ENCODE measurements at places on chromosomes 12 and 14.

DNA sequence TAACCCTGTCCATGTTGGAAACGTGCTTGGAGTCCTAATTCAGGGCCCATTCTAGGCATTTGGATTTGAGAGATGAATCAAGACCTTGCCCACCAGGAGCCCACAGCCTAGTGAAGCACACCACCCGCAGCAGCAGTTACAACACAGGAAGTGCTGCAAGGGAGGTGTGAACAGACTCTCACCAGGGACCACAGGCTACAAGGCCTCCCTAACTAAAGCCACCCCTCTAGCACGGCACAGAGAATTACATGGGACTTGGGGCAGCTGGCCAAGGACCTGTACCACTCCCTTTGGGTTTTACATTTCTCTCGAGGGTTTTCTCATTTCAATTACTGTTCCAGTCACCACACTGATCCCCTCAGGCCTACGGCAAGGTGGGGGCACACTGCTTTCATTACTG, 49.5 kb upstream of the FOXN3 start:
- DNase-seq: no peak

GRCh38 chr12:69366796-69367195, 7.3 kb downstream of the YEATS4 start:
- no peak for DNase-seq

GRCh38 chr14:95039993-95040348, 117.4 kb downstream of the DICER1 start:
- DNase-seq: no peak

- DNase-seq: no peak
These were observed 572 bp upstream of the ACSS3 start for GRCh38 chr12:81077329-81077685.

- DNase-seq: no peak
These were observed 242.2 kb upstream of the OR4E1 start for GRCh38 chr14:21915826-21916225.

DNA sequence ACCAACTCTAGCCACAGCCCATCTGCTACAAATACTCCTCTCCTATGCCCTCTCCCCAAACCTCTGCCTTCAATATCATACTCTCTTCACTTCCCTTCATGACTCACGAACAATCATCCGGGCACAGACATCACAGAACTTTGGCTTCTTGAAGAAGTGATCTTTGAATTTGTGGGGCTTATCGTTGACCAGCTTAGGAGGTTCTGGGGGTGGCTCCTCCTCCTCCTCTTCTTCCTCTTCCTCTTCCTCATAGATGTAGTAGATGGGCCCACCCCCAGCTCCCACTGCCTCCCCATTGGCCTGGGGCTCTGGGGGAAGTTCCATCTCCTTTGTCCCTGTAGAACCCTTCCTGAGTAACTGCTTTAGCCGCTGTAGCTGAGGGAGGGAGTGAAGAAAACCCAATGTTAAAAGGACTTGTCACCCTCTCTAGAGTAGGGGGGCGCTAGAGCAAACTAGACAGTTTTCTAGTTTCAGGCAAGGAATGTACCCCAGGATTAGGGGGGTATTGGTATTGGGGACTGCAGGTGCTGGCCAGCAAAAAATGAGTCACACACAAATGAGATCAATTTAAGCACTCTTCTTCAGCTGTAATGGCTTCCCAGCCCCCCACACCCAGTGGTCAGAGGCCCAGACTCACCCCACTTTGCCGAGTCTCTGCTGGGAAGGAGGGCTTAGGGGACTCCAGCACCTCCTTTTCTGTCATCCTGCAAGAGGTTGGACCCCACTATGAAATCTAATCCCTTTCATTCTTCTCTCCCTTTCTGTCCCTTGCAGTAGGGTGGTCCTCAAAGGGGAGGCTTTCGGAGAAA, 1.8 kb downstream of the STAC3 start:
- no peak for DNase-seq

- no peak for DNase-seq
These were observed 43.3 kb upstream of the VPS33A start for GRCh38 chr12:122309564-122310121.

DNA sequence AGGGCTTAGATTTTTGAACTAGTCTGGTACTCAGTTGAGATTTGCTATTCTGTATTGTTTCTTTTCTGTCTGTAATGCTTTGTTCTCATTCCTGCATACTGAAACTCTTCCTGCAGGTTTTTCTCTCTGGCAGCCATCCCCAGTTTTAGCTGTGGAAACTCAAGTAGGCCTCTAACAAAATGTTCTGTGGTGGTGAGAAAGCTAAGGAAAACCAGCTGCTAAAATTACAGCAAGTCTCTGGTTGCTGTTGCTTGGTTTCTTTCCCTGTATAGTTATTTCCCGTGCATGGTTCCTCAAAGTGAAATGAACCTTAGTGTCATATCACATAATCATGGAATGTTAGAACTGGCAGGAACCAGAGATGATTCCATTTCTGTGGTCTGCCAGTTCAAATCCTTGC, 442.5 kb downstream of the NRXN3 start:
- no peak for DNase-seq

GRCh38 chr14:63508033-63508432, 35.1 kb downstream of the PPP2R5E start:
- no peak for DNase-seq

- DNase-seq: peak; percentile 31
These were observed 40.4 kb upstream of the LDHB start for GRCh38 chr12:21697904-21698630.

DNA sequence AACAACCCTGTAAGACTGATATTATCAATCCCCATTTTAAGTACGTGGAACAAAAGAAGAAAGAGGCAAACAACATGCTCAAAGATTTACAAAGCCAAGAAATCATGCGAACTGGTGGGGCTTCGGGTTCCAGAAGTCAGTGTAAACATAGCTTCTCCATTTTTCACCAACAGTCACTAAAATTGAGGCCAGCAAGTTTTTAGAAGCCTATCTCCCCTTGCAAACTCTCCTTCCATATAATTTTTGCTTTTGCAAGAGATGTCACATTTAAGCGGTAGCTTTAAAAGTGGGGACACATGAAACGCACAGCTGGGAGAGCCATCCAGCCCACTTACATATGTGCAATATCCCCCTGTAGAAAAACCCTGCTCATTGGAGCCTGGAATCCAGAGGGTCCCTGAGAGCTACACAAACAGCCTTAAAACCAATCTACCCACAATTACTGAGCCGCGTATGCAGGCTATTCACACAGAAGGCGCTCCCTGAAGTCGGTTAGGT, 797 bp downstream of the SLC11A2 start:
- no peak for DNase-seq

GRCh38 chr12:3447318-3447717, 43.7 kb upstream of the PRMT8 start:
- no peak for DNase-seq

- no peak for DNase-seq
These were observed 111.6 kb downstream of the HECTD4 start for GRCh38 chr12:112270673-112271072.

DNA sequence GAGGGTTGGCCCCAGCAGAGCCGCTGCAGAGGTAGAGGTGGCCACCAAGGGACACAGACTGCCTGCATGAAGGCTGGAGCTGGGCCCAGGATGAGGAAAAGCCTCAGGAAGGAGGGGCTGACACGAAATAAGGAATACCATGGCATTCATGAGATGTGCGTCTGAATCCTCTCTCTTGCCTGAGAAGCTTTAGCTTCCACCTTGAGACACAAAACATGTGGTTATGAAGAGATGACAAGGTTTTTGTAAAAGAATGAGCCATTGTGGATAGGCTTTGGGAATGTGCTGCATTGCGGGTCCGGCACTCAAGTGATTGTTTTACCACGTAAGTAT, 82.7 kb downstream of the DAD1 start:
- DNase-seq: no peak

GRCh38 chr14:39554576-39554975, 122.3 kb upstream of the FBXO33 start:
- DNase-seq: no peak

GRCh38 chr14:57732463-57733285, 133.2 kb downstream of the SLC35F4 start:
- DNase-seq: peak; percentile 7

GRCh38 chr12:7127916-7128626, 618 bp downstream of the RBP5 start:
- no peak for DNase-seq

DNA sequence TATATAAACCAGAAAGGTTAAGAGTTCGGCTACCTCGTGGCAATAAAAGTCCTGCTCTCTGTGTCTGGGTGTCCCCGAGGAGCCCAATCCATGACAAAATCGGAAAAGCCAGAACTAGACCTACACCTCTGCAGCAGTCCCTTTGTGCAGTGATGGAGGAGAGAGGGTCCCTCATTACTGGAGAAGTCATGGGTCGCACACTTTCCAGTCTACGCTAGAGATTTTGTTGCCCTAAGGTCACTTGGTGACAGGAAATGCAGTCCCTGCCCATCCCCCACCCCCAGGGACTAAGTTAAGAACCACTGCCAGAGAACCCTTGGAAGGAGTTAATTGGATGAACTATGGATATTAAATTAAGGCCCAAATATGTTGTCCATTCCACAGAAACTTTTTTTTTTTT, 104.4 kb upstream of the ATF7IP start:
- DNase-seq: no peak

GRCh38 chr14:68143341-68143841, 323.8 kb downstream of the RAD51B start:
- DNase-seq: peak; percentile 94

DNA sequence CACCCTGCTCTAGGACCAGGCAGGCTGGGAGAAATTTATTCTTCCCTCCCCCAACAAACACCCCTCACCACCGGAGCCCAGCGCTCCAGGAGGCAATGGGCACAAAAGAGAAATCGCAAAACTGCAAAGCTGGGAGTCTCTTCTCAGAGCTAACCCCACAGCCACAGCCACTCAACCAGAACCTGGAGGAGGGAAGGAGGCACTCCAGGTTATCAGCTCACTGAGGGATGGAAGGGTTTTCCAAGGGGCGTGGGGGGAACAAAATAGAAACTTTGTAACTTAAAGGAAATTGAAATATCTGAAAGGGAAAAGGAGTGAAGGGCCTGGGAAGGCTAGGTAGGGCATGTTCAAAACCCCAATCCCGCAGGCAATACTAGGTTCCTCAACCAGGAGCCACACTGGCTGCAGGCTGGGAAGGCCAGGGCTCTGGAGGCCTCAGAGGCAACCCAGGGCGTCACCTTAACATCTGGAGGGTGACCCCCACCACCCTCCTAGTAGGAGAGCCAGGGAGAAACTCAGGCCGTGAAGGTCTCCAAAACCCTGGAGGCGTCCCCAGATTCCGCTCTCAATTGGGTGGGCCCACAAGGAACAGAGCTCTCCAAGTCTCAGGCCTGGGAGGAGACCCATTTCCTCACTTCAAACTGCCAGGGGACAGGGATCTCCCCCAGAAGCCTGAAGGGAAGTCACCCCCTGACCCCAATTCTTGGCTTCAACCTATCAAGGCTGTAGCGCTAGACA, 3.2 kb downstream of the KDM2B start:
- DNase-seq: no peak

DNA sequence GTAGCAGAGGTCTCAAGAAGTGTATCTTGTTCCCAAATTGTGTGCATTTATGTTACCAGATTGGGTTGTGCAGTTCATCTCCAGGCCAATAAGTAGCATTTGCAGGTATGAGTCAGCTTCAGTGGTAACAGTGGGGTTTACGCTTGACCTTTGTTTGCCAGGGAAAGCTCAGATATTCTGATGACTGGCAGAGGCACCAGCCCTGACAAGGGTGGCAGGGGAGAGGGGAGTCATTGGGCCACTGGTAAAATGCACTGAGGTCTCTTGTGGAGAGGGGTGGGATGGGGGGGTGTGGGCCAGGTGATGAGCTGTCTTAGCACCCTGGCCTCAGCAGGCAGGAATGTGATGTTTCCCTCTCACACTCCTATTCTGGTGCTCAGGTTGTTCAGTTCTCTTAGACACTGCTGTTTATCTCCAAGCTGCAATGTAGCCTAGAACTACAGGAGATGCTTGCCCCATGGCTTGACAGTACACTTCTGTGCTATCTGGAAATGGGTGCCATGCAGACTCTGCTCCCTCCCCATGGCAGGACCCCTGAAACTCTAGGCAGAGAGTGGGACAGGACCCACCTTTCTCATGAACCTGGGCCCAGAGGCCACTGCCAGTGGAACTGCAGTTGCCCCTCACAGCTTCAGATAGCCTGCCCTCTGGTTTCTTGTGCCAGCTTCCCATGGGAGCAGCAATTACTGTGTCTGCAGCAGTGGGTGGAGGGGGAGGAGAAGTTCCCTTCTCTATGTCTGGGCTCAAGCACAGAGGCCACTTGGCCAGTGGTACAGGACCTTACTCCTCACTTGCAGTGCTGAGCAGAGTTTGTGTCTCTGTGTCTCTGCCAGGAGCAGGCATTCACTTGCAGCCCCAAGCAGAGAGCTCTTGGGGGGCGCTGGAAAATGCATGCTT, 31.9 kb downstream of the USP15 start:
- DNase-seq: peak; percentile 78

GRCh38 chr12:90250042-90250441, 541.4 kb upstream of the ATP2B1 start:
- DNase-seq: no peak
